Stimulated activated CD8-positive, alpha-beta memory T cell treated with anti-CD3 and anti-CD28 coated beads, Interleukin-2, amount 100 ng/mL, for 48 hours (primary cell): ENCODE measurements at places on chromosomes 5 and 9.

- DNase-seq, result no peak
Observed at GRCh38 chr5:160470437-160471361, 49.0 kb downstream of the PTTG1 start.

DNA sequence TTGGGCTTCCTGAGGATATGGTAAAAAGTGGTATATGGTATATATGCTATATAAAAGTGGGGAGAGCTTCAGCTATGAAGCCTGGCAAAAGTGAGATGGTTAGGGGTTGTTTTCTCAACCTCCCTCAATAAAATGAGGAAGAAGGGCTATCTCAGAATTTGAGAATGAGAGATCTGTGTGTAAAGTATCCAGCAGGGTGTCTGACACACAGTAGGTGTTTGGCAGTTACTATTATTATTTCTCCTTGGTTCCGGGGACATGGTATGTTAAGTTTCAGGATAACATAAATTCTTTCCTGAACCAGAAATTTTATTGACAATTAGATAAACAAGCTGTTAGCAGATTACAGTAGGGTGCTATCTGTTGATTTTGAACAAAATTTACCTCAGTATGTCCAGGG, 94.1 kb downstream of the DENND1A start:
- no peak for DNase-seq

- DNase-seq, result no peak
Observed at GRCh38 chr5:67245259-67245846, 48.8 kb upstream of the CD180 start.

DNA sequence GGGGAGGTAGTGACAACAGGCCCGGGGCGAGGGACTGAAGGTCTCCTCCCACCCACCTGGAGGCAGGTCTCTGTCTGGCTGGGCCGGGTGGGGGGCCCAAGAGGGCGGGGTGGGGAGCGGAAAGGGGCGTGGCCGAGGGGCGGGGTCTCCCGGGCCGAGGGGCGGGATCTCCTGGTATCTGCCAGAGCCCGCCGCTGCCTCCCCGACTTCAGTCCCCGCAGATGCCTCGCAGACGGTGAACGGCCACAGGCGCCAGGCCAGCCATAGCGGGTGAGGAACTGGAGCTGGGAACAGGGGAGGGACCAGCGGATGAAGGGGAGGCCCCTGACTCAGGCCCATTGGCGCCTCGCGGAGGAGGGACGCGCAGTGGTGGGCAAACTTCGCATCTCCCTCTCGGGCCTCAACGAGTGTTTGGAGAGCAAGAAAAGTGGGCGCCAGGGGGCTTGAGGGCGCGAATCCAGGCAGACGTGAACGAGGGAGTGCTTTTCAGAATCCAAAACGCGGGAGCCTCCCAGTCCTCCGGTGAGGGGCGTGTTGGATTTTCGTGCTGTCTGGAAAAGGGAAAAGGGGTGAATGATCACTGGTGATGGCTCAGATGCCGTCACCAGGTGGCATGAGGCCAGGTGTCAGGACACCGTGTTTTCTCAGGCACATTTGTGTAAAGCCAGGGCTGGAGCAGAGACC, at the start of gene ADGRD2:
Gene ADGRD2 (plus strand): TSS at position 211 of the 684 bp plus-strand sequence. CDS start 1,216 bp downstream, outside the sequence.
- DNase-seq, result peak; percentile 20

DNA sequence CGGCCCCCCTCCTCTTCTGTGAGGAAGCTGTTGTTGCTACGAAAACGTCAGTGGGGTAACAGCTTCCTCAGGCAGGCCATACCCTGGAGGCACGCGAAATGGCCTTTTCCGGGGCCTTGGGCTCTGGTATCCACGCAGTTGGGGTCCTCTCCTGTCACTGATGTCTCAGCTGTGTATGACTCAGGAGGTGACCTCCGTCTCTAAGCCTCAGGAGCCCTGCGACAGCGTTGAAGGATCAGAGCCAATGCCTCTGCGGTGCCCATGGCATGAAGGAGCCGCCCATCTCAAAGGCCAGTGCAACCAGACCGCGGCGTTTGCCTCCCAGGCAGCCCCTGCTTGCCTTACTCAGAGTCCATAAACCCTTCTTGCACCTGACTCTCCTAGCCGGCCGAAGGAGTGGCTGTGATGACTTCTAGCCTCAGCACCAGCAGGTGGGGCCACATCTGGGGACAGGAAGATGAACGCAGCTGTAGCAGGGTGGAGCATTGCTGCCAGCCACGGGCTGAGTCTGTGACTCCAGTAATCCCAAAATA, 1.0 kb upstream of the MXD3 start:
- no peak for DNase-seq

DNA sequence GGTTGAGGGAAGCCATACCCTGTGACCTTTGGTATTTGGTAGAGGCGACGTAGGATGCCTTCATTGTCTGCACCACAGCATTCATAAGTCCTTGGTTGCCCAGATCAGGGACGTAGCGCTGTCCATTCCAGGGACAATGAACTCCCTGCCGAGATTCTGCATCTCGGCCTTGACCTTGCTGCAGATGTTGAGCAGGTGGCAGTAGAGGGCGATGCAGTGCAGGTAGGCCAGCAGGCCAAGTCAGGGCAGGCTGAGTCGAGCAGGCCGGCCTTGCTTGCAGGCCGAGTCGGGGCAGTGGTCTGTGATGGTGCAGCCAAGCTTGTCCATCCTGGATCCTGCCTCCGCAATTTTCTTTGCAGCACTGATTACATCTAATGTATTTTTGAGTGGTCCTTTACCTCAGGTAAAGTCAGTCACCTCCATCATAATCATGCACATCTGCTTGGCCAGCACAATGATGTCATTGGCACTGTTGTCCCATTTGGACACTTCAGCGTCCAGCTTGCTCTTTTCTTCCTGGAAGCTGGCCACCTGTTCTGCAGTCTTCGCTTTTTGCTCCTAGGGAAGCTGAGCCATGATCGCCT, 93.4 kb upstream of the CCDC112 start:
- no peak for DNase-seq

DNA sequence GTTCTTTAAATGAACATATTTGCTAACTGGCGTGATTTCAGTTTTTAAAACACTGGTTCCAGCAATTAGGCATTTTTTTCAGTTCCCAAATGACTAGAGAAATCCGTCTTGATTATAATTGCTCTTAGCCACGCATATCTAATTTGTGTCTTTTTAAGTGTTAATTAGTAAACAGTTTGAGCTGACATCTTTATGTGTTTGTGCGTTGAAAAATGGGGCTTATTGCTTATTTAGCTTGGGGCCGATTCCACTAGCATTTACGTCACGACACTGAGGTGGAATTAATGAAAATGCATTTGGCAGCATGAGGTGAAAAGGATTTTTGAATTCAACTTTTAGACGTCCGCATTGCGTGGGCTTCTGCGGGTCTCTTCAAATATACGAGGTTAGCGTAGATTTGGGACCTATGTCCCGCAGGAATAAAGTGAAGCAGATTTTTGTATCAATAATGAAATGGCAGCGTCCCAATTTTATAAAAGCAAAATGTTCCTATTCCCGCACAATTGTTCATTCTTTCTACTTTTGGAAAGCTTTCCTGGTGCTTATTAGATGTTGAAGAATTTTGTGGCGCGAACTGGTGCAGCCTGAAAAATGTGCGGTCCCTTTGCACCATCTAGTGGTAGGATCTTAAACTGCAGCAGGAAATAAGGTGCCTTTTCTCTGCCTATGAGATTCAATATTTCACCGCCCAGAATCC, 122.7 kb upstream of the LMX1B start:
- no peak for DNase-seq

DNA sequence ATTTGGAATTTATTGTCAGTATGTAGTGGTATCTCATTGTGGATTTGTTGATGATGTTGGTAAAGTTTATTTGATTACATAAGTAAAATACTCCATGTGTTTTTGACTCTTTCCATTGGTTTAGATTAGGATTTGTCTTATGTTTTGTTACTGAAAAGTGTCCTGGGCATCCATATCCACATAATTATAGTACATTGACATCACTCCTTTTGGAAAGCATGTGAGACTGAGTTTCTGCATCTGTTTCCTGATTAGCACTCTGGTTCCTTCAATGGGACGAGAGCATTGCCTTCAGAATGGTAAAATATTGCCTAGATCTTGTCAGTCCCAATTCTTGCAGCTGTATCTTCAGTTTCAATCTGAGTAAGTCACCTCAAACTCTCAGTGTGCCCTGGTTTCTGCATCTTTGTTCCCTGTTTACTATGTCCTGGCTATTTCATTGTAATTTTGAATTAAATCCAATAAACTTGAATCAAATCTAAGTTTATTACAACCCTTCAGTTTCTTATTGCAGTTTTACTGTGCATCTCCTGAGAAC, 128.1 kb downstream of the FBXO38 start:
- no peak for DNase-seq

- no peak for DNase-seq
Observed at GRCh38 chr9:7192266-7192665, 434.5 kb downstream of the KDM4C start.

DNA sequence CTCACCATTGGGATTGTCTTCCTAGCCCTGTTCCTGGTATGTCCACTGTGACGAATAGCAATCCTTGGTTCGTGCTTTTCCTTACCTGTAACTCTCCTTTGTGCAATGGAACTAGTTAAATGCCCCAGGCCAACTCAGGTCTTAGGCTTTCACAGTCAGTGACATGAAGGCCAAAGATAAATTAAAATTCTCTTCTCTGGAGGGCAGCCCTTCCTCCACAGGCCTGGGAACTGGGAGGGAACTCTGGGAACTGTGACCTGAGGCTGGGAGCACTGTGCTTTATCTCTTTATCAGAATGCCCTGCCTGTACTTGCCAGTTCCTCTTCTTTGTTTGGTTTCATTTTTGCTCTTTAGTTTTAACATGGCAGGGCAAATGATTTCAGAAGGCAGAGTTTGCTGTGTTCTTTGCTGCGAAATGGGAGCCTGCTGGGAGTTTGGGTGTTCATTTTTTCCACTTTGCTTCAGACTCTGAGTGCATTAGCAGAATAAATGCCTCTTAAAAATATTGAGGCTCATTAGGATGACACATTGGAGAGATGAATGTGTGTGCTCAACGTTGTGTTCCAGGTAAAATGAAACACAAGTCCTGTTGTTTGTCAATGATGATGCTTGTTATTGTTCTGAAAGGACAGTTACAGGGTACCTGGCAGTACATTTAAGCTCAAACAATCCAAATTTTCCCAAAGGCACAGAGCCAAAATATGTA, 118.1 kb downstream of the NUDT12 start:
- DNase-seq, result no peak

- no peak for DNase-seq
Observed at GRCh38 chr5:135155616-135156214, 121.7 kb upstream of the PITX1 start.

- no peak for DNase-seq
Observed at GRCh38 chr9:111980398-111980797, 83.8 kb downstream of the UGCG start.
